Ovary (tissue), 10 donors: ENCODE measurements at places on chromosomes 13 and 19. TPM values are rescaled to one million over a fixed set of nuclear protein-coding genes. Genes with fewer than 3 reads are reported as not detected.

DNA sequence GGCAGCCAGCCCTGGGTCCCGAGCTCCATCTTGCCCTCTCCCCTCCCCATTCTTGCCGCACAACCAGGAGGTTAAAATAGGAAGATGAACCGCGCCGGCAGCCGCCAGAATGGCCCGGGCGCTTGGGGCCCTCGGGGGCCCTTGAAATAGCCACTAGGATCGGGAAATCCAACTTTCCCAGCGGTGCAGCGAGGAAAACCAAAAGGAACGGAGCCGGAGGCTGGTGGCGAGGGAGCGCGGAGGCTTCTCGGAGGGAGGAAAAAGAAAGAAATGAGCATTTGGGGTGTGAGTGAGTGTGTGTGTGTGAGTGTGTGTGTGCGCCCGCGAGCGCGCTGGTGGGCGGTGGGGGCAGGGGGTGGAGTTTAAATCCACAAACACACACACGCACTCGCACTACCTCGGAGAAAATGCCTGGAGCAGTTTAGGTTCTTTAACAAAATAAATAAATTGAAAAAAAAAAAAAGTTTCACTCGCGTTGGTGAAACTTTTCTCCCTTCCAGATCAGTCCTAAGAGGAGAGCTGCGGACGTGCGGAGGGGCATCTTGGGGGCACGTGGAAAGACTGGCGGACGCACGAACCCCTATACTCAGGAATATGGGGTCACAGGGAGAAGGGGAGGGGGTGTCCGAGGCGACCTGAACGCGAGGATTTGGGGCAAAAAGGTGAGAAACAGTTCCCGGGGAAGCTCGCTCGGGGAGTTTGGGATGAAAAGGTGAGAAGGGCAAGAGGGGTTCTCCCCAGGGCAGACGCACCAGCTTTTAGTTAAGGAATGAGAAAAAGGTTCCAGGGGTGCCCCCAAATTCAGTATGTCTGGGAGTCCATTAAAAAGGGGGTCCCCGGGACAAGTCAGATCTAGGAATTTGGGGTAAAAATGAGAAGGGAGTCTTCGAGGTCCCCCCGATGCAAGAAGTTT is 1.3 kb downstream of the RFX2 start:
- DNase-seq: peak; percentile 79
- H3K27me3 ChIP-seq: no peaks in the 10 kb centered on the region
- H3K27ac ChIP-seq: peak overlapping the region; percentile 49
- no peaks in the 10 kb centered on the region for H3K36me3 ChIP-seq

DNA sequence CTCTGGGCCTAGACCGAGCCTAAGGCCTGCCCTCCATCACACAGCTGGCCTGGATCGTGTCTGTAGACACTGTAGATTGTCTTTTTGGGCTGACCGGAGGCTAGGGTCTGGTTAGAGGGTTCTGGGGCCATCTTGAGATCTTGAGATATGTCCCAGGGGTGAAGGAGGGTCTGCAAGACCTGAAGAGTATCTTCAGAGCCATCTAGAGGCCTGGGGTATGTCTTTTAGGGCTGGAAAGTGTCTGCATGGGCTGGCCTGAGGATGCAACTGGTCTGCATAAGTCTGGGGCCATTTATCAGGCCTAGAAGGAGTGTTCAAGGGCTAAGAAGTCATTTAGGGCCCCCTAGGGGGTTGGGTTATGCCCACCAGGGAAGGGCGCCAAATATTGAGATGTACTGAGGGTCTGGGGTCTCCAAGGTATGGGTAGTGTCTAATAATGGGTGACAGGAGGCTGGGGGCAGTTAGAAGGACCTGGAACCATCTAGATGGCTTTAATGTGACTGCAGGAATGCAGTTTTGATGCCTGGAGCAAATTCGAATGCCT is 555 bp downstream of the SCAF1 start:
- H3K4me1 ChIP-seq: peaks cover 12% of the 10 kb centered on the region
- no peak for DNase-seq
- peak overlapping the region; percentile 93 for H3K4me3 ChIP-seq
- H3K27me3 ChIP-seq: no peaks in the 10 kb centered on the region
- H3K27ac ChIP-seq: peak overlapping the region; percentile 90
- H3K36me3 ChIP-seq: no peaks in the 10 kb centered on the region

- peak overlapping the region; percentile 78 for H3K27ac ChIP-seq
- peak overlapping the region; percentile 79 for H3K4me3 ChIP-seq
- no peaks in the 10 kb centered on the region for H3K36me3 ChIP-seq
- no peaks in the 10 kb centered on the region for H3K27me3 ChIP-seq
These were observed 1.5 kb downstream of the EGLN2 start for GRCh38 chr19:40800339-40800996.

DNA sequence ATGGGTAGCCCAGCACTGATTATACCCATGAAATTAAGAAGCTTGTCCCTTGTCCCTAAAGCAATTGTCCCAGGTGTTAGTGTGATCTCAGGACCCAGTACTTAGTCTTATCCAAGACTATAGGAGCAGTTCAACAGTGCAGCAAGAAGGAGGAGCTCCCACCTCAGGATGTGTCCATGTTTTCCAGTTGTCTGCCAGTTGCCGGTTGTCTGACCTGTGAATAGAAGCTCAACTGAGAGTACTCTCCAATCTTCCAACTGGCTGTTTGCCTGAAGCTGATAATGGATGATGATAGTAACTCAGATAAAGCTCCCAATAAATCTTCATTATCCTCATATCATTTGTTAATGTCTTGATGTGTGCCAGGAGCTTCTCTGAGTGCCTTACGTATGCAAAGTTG is 107.2 kb upstream of the HTR2A start:
- no peaks in the 10 kb centered on the region for H3K4me1 ChIP-seq
- H3K27ac ChIP-seq: no peak overlapping the region
- H3K27me3 ChIP-seq: no peaks in the 10 kb centered on the region
- no peak for DNase-seq

GRCh38 chr13:107812014-107812412 is 403.3 kb downstream of the LIG4 start:
- H3K4me1 ChIP-seq: no peaks in the 10 kb centered on the region
- H3K4me3 ChIP-seq: no peak overlapping the region
- H3K27ac ChIP-seq: no peak overlapping the region

- H3K4me1 ChIP-seq: no peaks in the 10 kb centered on the region
- H3K27me3 ChIP-seq: no peaks in the 10 kb centered on the region
- no peak overlapping the region for H3K27ac ChIP-seq
- no peak for DNase-seq
- no peaks in the 10 kb centered on the region for H3K36me3 ChIP-seq
These were observed 10.7 kb downstream of the RFXAP start for GRCh38 chr13:36829753-36830152.

GRCh38 chr13:37091835-37092234 is 13.6 kb downstream of the CSNK1A1L start:
- H3K27me3 ChIP-seq: no peaks in the 10 kb centered on the region
- H3K36me3 ChIP-seq: no peaks in the 10 kb centered on the region
- no peak overlapping the region for H3K27ac ChIP-seq
- DNase-seq: no peak

DNA sequence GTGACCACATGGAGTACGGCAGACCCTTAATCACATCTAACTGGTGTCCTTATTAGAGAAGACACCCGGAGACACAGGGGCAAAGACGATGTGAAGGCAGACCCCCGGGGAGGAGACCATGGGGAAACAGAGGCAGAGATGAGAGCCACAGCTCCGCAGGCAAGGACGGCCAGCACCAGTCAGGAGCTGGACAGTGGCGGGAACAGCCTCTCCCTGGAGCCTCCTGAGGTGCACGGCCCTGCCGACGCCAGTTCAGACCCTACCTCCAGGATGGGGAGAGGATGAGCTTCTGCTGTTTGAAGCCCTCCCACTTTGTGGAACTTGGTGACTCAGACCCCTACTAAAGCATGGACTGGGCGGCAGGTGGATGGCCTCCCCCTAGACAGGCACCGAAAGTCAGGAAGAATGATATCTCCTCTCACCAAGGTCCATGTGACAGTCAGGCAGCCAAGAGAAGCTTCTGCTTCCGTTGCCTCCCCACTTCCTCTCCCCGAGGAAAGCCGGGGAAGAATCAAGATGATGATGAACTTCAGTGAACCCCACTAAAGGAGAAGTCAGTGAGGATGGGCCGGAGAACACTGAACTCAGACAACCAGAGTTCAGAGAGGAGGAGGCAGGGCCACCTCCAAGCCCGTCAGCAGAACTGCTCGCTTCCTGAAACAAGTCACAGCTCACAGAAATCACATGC is 25.4 kb downstream of the RAB20 start:
- H3K36me3 ChIP-seq: no peaks in the 10 kb centered on the region
- peaks cover 15% of the 10 kb centered on the region for H3K4me1 ChIP-seq
- H3K4me3 ChIP-seq: no peak overlapping the region
- no peak overlapping the region for H3K27ac ChIP-seq
- H3K27me3 ChIP-seq: no peaks in the 10 kb centered on the region
- no peak for DNase-seq

GRCh38 chr19:55223291-55224037 is 5.1 kb downstream of the TMEM86B start:
- H3K27me3 ChIP-seq: no peaks in the 10 kb centered on the region
- H3K4me1 ChIP-seq: no peaks in the 10 kb centered on the region

DNA sequence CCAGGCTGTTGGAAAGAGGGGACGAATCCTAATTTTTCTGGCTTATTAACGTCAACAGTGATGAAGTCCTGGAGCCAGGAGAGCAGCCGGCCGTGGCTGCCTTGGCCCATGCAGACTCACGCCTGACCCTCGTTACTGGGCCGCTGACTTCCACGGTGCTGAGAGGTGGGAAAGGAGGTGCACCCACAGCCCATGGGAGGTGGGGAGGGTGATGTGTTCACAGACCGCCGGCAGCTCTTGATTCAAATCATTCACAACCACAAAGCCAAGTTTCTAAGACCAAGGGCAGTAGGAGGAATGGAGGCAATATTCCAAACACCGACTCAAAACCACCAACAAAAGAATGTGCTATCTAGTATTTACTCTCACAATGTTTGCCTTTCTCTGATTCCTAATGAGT is 24.3 kb downstream of the COL4A2 start:
- no peaks in the 10 kb centered on the region for H3K27me3 ChIP-seq
- peaks cover 15% of the 10 kb centered on the region for H3K4me1 ChIP-seq
- no peak for DNase-seq
- H3K4me3 ChIP-seq: no peak overlapping the region
- no peaks in the 10 kb centered on the region for H3K36me3 ChIP-seq

- no peak for DNase-seq
- H3K36me3 ChIP-seq: no peaks in the 10 kb centered on the region
- H3K27ac ChIP-seq: no peak overlapping the region
- no peaks in the 10 kb centered on the region for H3K27me3 ChIP-seq
- H3K4me3 ChIP-seq: no peak overlapping the region
- H3K4me1 ChIP-seq: no peaks in the 10 kb centered on the region
These were observed 142.7 kb downstream of the DLEU7 start for GRCh38 chr13:50700664-50701305.

- no peak overlapping the region for H3K27ac ChIP-seq
- peaks cover 17% of the 10 kb centered on the region for H3K4me1 ChIP-seq
- peaks cover 16% of the 10 kb centered on the region for H3K27me3 ChIP-seq
These were observed 3.5 kb downstream of the JSRP1 start for GRCh38 chr19:2252797-2253105.

GRCh38 chr13:101554420-101555125 is 102.1 kb downstream of the ITGBL1 start:
- H3K36me3 ChIP-seq: no peaks in the 10 kb centered on the region
- H3K4me1 ChIP-seq: no peaks in the 10 kb centered on the region
- DNase-seq: no peak

DNA sequence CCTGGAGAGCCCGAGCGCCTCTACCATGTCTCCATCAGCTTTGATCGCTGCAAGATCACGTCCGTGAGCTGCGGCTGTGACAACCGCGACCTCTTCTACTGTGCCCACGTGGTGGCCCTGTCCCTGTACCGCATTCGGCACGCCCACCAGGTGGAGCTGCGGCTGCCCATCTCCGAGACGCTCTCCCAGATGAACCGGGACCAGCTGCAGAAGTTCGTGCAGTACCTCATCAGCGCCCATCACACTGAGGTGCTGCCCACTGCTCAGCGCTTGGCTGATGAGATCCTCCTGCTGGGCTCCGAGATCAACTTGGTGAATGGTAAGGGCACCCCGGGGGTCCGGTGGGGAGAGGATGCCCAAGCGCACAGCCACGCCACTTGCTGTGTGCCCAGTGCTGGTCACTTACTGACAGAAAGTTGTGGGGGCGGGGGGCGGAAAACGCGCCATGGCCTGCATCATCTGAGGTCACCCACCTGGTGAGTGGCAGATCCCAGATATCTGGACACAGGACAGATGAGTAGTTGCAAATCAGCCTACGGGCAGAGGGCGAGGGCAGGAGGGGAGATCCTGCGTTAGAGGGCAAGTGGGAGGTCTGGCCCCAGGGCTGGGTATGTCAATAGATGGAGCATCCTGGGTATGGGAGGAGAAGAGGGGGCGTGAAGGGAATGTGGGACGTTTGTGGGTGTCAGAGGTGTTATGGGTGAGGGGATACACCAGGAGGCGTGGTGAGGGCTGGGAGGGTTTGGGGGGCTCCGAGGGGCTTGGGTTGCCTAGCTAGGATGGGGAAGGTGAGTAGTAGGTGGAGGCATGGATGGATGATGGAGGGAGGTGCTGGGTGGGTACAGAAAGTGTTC is 9.8 kb downstream of the ZSWIM4 start:
- no peaks in the 10 kb centered on the region for H3K36me3 ChIP-seq
- no peak for DNase-seq
- H3K4me3 ChIP-seq: no peak overlapping the region
- H3K4me1 ChIP-seq: no peaks in the 10 kb centered on the region

DNA sequence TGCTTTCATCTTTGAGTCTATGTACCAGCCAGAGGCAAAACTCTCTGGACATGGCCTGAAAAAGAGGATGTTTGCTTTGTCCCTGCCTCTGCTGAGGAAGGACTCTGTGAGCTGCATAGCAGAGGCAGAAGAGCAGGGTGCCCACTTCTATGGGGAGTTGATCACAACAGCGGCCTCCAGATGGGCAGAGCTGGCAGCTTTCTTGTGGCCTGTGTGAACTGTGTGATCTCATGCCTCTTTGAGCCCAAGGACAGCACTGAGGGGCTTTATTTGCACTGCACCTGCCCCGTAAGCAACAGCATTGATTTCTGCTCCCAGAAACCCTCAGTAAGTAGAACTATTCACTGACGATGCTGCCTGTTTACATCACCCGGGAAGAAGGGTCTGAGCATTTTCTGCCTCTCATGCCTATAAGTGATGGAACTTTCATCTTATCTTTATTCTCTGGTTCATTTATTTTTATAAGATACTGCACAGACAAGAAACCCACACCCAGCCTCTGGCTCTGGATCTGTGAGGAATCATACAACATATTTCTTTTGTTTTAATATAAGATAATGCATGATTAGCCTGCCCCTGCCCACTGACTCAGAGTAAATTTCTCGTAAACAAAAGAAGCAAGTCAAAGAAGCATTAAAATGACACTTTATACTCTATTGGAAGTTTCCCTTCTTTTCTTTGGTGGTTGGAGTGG is 244.2 kb upstream of the SOX21 start:
- H3K4me3 ChIP-seq: no peak overlapping the region
- H3K27me3 ChIP-seq: no peaks in the 10 kb centered on the region
- no peaks in the 10 kb centered on the region for H3K36me3 ChIP-seq
- DNase-seq: no peak
- no peaks in the 10 kb centered on the region for H3K4me1 ChIP-seq

- H3K36me3 ChIP-seq: no peaks in the 10 kb centered on the region
- H3K4me1 ChIP-seq: no peaks in the 10 kb centered on the region
- no peaks in the 10 kb centered on the region for H3K27me3 ChIP-seq
- no peak for DNase-seq
These were observed 32.9 kb upstream of the IGSF23 start for GRCh38 chr19:44580366-44580895.

Gene CYP2B6
- total RNA-seq: not detected

Gene SULT2B1
- total RNA-seq: 0.20 TPM

Gene NFIX
- total RNA-seq: 30.3 TPM

Gene IL12RB1
- 0.43 TPM for total RNA-seq

Gene RGL3
- total RNA-seq: 8.3 TPM

Gene IRGC
- total RNA-seq: not detected

Gene POU4F1
- not detected for total RNA-seq

Gene EPS8L1
- 0.88 TPM for total RNA-seq

Gene SPINT2
- total RNA-seq: 139 TPM

Gene RUBCNL
- total RNA-seq: 0.60 TPM

Gene CPAMD8
- 7.5 TPM for total RNA-seq
